ENCODE measurements at places on chromosomes 4 and X.

GRCh38 chr4:44983083-44983482, 256.7 kb upstream of the GNPDA2 start:
- DNase-seq = no peak

DNA sequence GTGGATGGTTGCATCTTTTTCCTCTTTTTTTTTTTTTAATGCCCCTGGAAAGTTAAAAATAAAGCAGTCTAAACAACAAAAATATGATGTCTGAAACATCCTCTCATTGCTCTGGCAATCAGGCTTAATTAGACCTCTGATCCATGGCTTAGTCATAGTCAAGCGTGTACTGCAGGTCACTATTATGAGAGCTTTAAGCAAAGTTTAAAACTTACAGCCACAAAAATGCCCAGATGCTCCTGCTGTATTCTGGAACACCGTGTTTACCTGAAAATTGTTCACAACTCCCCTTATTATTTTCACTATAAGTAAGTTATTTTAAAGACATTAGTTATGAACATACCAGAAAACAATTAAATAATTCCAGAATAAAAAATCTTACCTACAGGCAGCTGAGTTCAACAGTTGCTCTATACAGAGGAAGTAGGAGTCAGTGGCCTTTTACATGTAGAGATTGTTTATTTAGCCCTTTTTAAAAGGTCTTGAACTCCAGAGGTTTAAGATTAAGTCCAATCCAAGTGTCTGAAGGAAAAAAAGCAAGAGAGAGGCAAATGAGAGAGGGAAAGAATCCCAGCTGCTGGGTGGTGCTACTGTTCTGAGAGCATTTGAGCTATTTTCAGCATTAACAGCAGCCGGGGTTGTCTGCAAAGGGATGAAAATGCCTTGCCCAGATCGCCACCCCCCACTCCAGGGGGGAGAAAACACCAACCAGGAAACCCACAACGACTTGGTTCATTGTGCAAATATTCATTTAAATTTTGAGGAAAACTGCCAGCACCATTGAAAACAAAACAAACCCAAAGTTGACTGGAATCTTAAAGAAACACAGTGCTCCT, 36.9 kb downstream of the SORBS2 start:
- no peak for DNase-seq

- no peak for DNase-seq
Measured at GRCh38 chr4:184028561-184029374, 123.7 kb downstream of the STOX2 start.

GRCh38 chr4:154044742-154045485, 256.0 kb upstream of the SFRP2 start:
- no peak for DNase-seq

DNA sequence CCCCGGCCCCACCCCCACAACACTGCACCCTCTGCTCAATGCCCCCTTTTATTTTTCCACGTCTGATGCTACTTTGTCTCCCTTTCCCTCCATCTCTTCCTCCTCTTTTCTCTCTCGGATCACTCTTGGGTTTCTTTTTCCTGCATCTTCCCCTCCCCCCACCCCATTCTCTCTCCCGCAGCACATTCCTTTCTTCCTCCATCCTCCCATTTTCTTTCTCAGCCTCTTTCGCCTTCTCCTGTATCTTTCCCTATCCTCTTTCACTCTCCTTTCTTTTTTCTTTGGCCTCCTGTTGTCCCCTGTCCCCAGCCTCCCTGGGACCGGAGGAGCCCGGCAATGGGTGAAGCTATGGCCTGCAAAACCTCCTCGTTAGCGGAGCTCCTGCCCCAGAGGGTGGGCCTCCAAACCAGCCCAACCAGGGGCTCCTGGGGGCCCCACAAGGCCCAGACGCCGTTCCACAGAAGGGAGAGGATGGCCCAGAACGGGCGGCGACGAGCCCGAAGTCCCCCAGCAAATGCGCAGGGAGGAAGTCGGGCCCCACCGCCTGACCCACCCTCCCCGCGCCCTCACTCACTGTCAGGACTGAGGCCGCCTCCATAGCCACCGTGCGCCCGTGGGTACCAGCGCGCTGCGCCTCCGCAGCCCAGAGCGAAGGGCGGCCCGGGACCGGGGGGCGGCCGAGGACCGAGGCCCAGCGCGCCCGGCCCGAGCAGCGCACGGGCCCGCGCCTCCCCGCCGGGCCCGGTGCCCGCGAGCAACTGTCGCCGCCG, 807 bp downstream of the HMX1 start:
- DNase-seq = no peak
